ENCODE measurements at places on chromosomes 13 and 19.

DNA sequence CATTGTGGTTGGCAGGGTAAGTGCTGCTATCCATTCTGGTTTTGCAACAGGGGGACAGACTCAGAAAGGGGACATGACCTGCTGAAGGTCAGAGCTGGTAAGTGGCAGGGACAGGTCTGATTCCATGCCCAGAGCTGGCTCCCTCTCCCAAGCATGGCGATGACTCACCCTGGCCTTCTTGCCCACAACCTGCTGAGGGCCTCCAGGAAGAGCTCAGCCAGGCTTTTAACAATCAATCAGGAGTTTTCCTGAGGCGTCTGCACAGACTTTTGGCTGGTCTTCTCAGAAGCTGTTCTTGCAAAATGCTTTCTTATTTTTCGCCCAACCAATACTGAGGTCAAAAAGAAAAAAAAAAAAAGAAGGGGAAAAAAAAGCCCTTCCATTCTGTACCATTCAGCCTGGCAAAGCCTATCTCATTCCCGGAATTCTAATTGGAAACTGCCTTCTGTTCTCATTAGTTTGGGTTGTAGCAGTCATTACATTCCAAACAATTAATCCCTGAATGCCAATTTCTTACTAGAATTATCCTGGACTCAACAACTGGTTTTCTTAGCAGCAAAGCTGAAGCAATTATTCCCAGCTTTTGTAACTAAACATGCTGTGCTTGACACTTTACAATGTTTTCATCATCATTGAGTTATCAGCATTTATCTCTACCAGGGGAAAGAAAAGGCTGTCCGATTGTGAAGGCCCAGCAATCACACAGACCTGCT, 17.7 kb downstream of the SIAH3 start:
- no peak for DNase-seq

- DNase-seq, result no peak
These were observed 421 bp upstream of the GPR12 start for GRCh38 chr13:26760832-26761582.

DNA sequence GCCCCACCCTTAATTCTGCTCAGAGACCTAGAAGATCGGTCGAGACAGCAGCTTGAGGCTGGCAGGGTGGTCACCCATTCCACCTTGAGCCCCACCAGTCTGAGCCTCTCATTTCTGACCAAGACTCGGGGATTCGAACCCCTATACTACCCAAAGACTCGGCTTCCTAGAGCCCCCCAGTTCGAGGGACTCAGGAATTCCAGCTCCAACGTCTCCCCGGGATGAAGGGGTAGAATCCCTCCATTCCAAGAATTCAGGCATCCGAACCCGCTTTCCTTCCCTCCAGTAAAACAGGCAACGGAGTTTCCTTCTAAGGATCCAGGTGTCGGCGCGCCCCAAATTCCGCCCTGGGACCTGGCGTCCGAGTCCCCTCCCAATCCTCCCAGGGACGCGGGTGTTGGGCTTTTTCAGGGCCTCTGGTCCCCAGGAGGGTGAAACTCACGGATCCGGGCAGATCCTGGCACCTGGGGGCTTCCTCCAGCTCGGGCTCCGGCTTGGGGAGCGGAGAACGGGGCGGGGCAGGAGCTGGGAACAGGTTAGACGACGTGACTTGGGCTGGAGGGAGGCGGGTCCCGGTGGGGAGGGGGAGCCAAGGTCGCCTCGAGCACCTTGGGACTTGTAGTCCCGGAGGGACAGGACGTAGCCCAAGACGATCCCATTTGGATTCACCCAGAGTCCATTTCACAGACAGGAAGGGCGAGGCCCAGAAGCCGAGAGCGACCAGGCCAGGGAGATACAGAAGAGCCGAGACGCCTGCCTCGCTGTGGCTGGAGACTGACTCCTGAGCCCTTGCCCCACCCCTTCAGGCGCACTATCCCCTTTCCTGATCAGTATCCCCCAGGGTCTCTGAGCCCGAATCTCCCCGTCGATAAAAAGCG, at the start of gene PPP1R13L:
Gene PPP1R13L (minus strand): TSS at position 513 of the 878 bp plus-strand sequence. CDS start 6,751 bp downstream, outside the sequence.
- no peak for DNase-seq

DNA sequence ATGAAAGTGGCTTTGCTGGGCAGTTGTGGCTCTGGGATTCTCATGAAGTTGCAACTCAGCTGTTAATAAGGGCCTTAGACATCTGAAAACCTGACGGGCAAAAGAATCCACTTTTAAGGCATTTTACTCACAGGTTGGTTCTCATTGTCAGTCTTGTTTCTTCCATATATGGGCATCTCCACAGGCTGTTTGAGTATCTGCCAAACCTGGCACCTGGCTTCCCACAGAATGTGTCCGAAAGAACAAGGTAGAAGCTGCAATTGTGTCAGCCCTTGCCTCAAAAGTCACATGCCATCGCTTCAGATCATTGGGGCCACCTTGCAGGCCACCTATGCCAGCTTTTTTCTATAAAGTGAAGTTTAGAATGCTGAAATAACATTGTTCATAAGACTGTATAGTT, 102.4 kb downstream of the KCTD12 start:
- no peak for DNase-seq

- DNase-seq, result no peak
These were observed 61.8 kb upstream of the RANBP3 start for GRCh38 chr19:6039566-6040225.

DNA sequence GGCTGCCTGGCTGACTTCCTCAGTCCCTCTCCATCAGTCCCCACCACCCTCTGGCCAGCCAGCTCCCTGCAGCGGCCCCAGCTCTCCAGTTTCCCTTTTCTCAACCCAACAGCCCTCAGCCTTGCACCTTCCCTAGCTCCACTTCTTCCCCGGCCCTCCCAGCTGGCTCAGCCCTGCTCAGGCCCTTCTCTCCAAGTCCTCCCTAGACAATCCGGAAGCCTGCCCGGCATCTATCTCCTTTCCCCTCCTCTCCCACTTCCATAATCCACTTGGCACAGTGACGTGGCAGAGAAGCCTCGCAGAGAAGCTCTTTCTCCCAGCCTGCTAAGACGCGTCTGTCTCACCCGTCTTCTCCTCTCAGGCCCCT, 1.1 kb downstream of the UBXN6 start:
- no peak for DNase-seq

GRCh38 chr19:42619271-42619670, 24.5 kb upstream of the CEACAM8 start:
- no peak for DNase-seq

DNA sequence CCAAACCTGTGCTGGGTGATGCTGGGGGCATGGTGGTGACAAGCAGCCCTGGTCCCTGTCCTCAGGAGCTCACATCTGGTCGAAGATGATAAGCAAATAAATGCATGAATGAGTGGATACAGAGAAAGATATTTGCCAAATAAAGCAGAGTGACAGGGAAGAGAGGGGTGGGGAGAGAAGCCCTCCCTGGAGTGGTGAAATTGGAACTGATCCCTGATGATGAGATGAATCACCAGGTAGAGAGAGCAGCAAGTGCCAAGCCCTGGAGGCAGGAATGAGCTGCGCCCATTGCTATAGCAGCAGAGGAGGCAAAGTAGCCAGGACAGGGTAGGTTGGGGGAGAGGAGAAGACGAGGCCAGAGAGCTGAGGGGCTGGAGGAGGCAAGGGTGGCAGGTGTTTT, 13.7 kb downstream of the FXYD5 start:
- no peak for DNase-seq

- no peak for DNase-seq
These were observed 36.7 kb downstream of the INTS6 start for GRCh38 chr13:51416107-51416506.

- no peak for DNase-seq
These were observed 8.5 kb downstream of the PLEKHA4 start for GRCh38 chr19:48859711-48860572.

- no peak for DNase-seq
These were observed 184.9 kb downstream of the TM9SF2 start for GRCh38 chr13:99686157-99686572.

GRCh38 chr13:94667190-94667589, 45.2 kb downstream of the SOX21 start:
- no peak for DNase-seq

DNA sequence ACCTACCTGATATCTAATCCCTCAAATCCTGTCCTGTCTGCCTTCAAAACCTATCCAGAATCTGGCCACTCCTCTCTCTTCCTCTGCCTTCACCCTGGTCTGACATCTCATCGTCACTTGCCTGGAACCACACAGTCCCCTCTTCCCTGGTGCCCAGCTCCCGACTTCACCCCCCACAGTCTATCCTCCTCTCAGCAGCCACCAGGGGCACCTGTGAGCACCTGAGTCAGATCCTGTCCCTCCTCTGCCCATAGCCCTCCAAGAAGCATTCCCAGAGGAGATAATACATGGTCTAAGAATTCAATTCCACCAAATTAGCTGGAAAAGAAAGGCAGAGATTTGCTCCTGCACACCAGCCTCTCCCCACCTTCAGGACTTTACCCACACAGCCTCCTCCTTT, 48.9 kb downstream of the ZNRF4 start:
- DNase-seq, result no peak

DNA sequence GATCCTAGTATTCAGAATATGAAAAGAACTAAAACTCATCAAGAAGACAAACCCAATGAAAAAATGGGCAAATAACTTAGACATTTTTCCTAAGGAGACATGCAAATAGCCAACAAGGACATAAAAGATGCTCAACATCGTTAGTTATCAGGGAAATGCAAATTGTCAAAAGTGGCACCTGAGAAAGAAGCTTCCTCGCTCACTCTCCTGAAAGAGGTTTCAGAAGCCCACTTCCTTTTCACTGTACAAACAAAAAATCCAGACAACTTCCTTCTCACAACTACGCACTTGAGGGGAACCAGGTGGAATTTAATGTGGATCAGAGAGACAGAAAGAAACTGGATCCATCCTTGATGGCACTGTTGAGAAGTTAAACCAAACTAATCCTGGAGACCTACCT, 41.5 kb downstream of the KLF12 start:
- DNase-seq, result no peak

- DNase-seq, result no peak
These were observed 261 bp downstream of the FARP1 start for GRCh38 chr13:98143157-98143553.

DNA sequence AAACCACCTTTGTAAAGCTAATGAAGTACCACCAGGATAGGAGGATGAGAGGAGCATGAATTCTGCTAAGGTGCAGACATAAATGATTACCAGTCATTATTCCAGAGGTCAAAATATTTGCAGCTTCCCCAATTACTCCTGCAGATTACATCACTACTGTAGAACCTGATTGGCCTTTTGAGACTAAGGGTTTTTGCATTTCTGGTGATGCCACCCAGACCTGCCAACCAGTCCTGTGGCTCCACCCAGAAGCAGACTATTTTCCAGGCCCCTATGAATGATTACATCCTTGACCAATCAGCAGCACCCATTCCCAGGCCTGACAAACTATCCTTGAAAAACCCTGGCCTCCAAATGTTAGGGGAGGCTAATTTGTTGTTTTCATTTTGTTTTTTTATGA, 11.2 kb upstream of the KCNC3 start:
- DNase-seq, result no peak

DNA sequence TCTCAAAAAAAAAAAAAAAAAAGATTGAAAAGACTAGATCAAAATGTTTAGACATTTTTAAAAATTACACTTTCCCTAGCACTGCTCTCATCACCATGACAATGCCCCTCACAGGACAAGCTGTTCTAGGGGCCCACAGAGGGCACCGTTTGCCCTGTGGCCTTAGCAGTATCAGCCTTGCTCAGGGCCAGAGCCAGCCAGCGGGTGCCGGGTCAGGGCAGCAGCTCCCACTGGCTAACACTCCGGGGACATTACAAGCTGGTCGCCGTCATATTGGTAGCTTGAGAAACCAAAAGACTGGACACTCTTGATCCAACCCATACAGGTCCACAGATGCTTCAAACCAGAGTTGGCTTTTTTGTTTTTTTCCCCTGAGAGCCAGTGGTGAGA, 18.0 kb downstream of the CAPN12 start:
- no peak for DNase-seq

DNA sequence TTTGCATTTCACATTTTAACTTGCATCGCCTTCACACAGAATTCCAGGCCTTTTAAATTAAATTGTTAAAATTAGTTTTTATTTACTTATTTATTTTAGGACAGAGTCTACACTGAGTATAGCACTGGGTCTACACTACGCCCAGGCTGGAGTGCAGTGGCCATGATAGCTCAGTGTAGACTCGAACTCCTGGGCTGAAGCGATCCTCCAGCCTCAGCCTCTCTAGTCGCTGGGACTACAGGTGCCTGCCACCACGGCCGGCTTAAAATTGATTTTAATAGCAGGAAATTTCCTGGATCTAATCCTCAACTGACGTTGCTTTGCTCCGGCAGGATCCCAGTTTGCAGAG, 301 bp upstream of the ZNF610 start:
- no peak for DNase-seq

GRCh38 chr19:53461866-53462265, 5.7 kb upstream of the ZNF813 start:
- no peak for DNase-seq

GRCh38 chr19:7857727-7858108, 16.5 kb downstream of the PRR36 start:
- DNase-seq, result no peak

DNA sequence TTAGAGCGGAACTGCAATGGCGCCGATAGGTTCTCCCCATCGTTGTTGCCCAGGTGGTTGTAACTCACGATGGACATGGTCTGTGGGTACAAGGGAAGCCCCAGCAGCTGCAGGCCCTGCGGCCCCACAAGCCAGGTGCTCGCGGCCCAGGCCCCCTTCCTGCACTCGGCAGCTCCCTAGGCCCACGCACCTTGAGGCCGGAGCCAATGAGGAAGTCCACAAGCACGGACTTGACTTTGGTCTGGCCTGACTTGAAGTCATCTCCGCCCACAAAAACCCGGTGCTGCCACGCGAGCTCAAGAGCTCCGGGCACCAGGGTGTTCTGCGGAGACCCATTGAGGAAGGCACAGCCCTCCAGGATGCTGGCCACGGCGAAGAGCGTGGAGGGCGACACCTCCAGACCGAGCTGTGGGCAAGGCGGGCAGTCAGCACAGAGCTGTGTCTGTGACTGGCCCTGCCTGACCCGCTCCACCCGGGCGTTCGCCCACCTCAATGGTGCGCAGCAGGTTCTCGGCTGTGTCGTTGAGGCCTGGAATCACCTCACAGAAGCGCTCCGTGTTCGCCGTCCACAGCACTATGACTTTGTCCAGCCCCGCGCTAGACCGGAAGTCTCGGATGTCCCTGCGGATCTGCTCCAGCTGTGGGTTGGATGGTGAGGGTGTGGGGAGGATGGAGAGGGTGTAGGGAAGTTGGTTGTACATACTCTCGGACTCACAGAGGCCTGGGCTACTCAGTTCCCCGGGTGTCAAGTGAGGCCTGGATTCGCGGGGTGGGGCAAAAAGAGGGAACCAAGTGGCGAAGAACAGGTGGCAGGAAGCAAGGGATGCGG, 1.9 kb downstream of the ISYNA1 start:
- DNase-seq, result no peak

DNA sequence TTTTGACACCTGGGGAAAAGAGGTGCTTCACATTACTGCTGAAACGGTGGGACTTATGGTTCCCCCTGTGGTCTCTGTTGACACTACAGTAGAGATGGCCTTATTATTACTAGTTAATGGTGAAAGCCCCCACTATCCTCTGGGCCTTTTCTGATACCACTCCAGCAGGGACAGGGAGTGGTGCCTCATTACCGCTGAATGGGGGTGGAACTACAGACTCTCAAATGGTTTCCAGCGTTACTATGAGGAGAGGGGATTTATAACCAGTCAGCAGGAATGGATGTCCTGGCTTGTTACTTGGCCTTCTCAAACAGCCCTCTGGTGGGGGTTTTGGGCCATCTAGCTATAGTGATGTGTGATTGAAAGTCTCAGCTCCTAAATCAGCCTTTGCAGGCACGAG, 96.7 kb upstream of the DIAPH3 start:
- no peak for DNase-seq

Measured in activated T-cell treated with anti-CD3 and anti-CD28 coated beads for 4 hours (primary cell).